Immature natural killer cell (primary cell): ENCODE measurements at places on chromosomes 12 and 14. TPM values are rescaled to one million over a fixed set of nuclear protein-coding genes. Genes with fewer than 3 reads are reported as not detected.
A peak's percentile ranks its signal among the peaks of the same experiment; 100 is the strongest.

Gene TRAF3
- 9.3 TPM for polyA plus RNA-seq

Gene TAS2R50
- polyA plus RNA-seq = not detected

GRCh38 chr12:69388371-69388770 is 28.8 kb downstream of the YEATS4 start:
- DNase-seq = no peak

- DNase-seq = no peak
Observed at GRCh38 chr14:83847102-83847501, 1682.8 kb upstream of the FLRT2 start.

DNA sequence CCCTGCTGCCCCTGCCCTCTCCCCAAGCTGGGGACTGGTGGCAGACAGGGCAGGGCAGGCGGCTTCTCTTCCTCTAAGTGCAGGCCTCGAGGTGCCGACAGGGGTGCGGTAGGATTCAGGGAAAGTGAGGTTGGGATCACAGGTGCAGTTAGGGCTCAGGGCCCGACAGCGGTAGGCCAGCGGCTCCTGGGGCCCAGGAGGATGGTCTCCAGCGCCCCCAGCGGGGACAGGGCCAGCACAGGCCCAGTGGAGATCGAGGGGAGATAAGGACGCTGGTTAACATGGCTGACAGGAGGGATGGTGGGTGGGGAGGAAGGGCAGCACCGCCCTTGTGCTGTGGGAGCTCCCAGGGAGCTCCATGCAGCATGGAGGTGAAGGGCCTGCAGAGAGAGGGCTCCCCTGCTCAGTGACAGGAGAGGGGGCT is 935 bp upstream of the CRIP1 start:
- peak; percentile 77 for DNase-seq

GRCh38 chr12:48031135-48031960 is 27.1 kb upstream of the COL2A1 start:
- no peak for DNase-seq
